Fibroblast of skin of left biceps (primary cell): ENCODE measurements at places on chromosomes 3 and 15.

DNA sequence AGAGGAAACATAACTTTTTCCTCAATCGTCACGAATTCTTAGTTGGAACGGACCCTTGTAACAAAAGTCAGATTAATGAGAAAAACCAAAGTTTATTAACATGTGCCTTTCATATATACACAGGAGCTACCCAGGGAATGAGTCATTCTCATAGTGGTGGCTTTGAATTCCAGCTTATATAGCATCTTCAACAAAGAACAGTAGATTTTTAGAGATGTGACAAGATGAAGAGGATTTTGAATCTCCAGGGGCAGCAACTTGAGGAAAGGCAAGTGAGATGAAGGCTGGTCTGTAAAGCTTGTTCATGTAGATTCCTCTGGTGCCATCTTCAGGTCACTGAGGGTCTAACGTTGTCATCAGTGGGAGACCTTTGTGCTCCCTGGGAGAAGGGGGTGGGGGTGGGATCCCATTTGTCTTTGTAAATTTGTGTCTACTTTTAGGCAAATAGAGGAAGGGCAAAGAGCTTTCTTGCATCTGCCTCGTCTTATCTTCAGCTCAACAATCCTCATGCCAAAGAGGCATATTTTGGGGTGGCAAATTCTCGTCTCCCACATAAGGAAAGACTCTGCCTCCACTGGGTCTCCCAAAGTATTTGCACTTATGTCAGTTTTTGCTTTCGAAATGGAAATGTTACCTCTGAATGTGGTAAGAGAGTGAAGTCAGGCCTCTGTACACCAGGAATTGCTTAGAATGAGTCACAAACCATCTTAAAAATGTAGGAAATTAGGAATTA lies 29.5 kb downstream of the CLEC3B start:
- peak; percentile 53 for DNase-seq

DNA sequence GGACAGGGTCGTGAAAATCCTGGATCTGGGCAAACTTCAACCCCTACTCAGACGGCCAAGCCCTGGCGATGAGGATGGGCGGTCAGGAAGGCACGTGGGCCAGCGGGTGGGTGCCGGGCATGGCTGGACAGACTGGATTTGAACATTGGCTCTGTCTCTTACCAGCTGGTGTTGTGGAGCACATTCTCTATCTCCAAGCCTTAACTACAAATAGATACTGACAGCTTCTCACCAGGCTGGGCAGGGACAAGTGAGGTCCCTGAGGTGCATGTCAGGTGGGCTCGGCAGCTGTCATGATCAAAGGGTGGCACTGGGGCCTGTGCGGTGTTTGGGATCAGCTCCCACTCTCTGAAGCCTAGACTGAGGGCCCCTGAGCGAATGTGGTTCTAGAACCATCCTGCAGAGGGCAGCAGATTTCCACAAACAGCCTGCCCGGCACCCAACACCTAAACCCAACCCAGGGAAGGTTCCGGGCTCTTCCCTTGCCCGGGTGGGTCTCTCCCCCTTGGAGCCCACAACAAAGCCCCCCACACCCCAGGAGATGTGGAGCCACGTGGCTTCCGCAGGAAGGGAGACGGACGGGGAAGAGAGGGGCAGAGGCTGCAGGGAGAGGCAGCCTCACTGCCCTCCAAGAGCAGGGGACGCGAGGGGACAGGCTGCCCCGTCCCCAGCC lies 58.4 kb downstream of the RGMA start:
- DNase-seq = peak; percentile 14

DNA sequence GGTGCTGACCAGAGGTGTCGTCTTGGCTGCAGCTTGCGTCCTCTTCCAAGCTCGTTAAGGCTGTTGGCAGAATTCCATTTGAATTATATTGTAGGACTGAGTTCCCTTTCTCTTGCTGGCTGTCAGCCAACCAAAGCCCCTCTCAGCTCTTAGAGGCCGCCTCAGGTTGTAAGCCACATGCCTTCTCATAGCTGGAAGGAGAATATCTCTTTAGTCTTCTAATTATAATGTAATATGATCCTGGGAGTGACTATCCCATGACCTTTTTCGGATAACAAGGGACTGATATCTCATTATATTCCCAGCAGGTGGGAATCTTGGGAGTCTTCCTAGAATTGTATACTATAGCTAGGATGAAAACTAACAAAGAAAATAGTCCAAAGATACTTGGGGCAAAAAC lies 4.8 kb downstream of the SCG5 start:
- no peak for DNase-seq

- no peak for DNase-seq
Observed at GRCh38 chr3:118525077-118525476, 509.6 kb downstream of the IGSF11 start.

DNA sequence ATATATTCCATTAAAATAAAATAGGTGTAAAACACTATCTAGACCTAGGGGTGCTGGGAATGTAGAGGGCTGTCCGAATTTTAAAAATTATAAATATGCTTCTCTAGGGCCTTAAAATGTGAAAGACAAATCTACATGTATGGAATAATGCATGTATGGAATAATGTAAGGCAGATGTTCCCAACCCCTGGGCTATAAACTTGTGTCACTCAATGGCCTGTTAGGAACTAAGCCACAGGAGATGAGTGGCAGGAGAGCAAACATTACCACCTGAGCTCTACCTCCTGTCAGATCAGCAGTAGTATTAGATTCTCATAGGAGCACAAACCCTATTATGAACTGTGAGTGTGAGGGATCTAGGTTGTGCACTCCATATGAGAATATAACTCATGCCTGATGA lies 482.6 kb upstream of the TGFBR2 start:
- DNase-seq = no peak

GRCh38 chr3:126961791-126962461 lies 21.0 kb upstream of the PLXNA1 start:
- no peak for DNase-seq

DNA sequence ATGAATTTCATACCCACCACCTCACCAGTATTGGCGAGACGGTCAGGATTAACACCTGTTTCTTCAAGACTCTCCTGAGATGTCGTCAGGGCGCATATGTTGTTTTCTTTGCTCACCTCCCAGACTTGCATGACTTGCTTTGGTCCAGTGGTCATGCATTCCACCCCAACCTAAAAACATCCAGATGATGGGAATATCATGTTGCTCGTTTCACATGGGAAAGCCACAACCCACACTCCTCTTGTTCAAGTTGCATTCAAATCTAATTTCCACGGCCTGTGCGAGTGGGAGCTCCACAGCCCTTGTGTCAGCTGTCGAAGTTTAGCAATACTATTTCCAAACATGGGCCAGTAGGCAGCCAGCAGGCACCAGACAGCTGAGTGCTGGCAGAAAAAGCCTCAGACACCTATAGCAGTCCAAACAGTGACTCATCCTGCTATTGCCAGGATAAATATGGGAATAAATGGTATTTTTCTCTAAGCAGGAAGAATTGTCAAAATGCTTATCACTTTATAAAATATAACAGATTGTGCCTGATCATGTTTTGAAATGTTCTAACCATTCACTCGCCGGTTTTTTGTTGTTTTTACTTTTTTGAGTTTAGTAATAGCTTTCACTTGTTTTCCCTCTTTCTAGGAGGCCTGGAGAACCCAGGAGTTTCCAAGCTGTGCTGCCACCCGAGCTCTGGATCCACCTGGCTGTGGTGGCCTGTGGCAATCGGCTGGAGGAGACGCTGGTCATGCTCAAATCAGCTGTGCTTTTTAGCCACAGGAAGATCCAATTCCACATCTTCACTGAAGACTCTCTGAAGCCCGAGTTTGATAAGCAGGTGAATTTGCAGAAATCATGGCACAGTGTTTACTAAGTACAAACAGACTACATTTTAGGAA lies 20.1 kb downstream of the GXYLT2 start:
- peak; percentile 85 for DNase-seq

DNA sequence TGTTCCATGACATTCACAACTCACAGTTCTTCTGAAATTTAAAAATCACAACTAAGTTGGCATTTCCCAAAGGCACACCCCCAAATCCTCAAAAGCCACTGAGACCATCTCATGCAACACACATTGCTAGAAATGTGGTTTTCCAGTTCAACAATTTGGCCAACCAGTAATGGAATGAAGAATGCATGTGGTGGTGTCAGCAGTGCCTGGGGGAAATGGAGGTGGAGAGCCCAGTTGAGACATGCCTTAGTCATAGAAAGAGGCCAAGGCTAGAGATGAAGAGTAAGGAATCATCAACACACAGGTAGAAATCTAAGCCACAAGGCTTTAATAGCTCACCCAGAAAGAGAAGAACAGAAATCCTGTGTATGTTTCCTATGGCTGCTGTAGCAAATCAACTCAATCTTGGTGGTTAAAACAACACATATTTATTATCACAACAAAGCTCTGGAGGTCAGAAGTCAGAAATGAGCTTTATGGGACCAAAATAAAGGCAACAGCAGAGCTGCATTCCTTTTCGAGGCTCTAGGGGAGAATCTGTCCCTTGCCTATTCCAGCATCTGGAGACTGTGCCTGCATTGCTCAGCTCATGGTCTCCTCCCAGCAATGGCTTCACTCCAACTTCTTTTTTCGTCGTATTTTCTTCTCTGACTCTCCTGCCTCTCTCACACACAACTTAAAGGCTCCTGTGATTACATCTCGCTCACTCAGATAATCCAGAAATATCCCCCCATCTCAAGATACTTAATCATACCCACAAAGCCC lies 54.0 kb downstream of the SNTN start:
- DNase-seq = no peak

DNA sequence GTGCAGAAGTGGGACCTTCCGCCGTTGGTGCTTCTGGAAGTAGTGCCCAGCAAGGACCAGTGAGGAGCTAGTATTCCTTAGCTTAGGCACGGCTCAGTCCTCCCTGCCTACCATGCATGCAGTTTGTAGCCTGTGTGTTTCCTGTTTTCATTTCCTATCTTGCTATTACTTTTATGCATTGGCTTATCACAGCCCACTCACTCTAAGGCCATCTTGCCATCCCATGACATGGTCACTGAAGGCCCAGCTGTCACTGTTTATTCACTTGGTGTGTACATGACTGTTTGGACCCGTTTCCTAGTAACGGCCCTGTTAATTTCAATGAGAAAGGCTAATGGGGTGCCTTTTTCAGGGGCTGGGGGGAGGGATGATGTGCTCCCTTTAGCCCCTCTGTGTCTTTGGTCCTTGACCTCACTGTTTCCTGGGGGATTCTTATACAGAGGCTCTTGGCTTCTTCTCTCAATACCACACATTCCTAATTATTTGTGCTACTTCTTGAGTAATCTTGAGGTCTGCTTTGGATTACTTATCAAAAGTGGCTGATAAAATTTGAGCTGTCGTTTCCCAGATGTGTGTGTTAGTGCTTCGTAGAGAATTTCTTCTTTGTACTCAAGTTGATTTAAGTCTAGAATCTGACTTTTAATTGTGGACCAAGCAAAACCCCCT lies 24.5 kb upstream of the TRAK1 start:
- peak; percentile 62 for DNase-seq
